Ammon's horn (tissue), 1 donor: ENCODE measurements at places on chromosomes 12 and 14.

DNA sequence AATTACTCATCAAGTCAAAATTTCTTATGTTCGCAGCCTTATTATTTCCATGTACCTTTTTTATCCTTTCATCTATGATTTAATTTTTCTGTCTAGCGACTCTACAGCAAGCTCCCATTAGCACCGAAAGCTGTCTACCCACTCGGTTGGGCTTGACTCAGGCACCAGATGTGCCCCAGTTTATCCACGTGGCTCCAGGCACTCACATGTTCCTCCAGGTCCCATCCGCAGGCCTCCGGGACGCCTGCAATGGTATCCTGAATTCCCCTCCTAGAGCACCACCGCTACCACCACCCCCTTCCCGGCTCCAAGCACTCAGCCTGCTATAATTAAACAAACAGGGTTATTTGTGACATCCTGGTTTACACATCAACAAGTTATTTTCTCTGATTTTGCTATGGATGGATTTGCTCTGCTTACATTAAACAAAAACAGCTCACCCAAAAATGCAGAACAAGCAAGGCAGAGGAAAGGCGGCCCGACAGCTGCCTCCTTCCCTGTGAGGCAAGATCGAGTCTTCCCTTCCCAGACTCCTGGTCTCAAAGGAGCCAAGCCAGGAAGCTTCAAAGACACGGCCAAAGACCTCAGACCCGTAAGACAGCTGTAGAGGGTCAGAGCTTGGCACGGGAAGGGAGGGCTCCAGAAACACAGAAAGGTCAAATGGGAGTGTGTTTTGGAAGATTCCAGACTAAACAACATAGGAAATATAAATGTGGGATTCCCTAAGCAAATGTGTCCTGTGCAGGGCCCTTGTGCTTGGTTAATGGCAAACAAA is 253.8 kb downstream of the TTC8 start:
- DNase-seq, result peak; percentile 33

DNA sequence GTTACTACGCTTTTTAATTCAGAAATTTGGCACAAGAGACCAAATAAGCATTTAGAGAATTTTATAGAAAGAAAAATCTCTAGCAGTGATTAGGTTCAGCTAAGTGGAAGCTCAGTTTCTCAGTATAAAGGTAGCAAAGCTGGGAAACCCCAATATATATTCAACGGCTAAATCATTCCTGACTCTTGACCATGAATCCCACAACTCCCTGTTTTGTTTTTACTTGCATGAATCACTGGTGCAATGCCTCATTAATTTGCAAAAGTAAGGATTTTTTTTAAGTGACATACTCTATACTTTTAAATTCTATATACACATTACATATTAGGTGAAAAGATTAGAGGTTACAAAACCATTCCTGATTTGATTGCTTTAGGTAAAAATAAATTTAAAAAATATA is 74.3 kb upstream of the PLEKHG7 start:
- no peak for DNase-seq

DNA sequence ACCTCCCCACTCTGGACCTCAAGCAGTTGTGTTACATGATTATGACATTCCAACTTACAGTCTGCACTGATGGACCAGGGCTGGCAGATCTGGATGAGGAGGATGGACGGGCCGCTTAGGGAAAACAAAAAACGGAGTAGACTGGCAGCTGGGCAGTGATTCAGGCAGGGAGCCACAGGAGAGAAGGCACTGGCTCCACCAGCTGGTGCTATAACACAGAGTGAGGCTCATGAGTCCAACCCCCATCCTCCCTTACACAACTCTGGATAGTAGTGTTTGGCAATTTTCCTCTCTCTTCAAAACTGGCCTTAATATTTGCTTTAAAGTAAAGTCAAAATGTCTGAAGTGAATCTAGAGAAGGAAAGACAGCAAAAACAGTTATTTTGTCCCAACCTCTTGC is 9.7 kb upstream of the RIC8B start:
- peak; percentile 66 for DNase-seq

- DNase-seq, result no peak
These were observed 1.5 kb upstream of the PNMA1 start for GRCh38 chr14:73715707-73716106.

GRCh38 chr12:20426191-20426590 is 57.9 kb downstream of the PDE3A start:
- no peak for DNase-seq

GRCh38 chr12:23947395-23947794 is 2.1 kb downstream of the SOX5 start:
- no peak for DNase-seq

- DNase-seq, result no peak
These were observed 70.1 kb upstream of the HIF1A start for GRCh38 chr14:61625165-61625564.

DNA sequence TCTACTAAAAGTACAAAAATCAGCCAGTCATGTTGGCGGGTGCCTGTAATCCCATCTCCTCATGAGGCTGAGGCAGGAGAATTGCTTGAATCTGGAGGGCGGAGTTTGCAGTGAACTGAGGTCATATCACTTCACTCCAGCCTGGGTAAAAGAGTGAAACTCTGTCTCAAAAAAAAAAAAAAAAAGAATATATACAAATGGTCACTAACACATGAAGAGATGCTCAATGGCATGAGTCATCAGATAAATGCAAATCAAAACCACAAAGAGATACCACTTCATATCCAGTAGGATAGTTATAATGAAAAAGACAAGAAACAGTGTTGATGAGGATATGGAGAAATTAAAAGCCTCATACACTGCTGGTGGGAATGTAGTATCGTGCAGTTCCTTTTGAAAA is 33.6 kb upstream of the METAP2 start:
- DNase-seq, result no peak

GRCh38 chr12:92553389-92553788 is 149.4 kb upstream of the PLEKHG7 start:
- DNase-seq, result no peak

DNA sequence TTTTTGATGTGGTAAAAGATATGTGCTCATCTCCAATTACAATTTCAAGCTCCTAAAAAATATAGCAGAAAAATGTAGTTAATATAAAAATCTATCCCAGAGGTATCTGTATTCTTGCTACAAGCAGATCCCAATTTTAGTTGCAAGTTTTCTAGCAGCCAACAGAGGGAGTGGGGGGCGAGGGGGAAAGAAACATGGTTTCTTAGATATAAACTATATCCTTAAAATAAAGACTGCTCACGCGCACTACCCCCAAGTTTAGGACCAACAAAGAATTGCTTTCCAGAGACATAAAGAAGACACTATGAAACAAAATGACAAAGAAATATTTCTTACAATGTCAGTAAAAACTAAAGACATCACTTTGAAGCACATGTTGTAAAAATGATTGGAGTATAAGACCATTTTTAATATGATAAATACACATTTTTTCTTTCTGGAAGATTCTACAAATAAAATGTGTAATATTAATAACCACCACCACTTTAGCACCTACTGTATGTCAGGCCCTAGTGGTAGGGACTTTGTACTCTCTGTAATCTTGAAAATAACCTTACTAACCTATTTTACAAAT is 5.4 kb downstream of the MAGOHB start:
- no peak for DNase-seq

DNA sequence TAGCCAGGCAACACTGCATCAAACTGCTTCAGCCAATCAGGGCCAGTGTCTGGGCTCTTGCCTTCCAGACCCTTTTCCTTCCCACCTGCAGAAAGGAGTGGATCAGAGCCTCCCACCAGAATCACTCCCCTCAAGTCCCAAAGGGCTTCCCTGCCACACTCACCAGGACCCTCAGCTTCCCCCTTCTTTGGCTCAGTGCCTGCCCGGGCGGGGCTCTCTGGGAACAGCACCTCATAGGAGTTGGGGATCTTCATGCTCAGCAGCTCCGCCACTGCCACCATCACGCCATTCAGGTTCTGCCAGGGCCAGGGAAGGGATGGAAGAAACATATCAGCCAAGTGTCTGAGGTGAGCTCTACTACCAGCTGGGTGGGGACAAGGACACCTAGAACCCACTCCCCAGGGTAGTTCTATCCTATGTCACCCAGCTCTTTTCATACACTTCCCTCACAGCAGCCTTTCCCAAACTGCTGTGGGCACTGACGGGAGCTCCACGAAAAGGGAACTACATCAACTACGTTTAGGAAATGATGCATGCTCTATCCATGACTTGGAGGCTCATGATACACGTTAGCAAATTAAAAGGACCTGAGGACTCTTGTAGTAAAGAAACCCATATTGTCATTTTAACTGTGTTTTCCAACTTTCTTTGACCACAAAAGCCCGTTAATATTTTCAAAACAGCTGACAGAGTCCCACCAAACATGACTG is 9.4 kb upstream of the PRKAG1 start:
- DNase-seq, result no peak

DNA sequence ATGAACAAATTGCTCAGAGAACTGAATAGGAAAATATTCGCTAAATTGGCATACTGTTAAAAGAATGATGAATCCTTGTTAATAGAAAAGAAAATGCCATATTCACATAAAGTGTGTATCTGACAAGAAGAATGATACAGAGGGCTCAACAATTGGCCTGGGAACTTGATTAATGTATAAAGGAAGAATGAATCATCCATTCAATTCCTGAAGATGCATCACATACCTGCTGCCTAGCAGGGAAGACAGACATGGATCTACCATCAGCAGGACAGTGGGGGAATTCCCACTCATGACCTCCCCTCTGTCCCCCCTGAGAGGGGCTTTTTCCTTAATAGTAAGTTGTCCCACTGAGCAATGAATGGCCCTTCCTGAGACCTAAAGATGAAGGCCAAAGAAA is 13.5 kb downstream of the PTPN21 start:
- DNase-seq, result no peak

DNA sequence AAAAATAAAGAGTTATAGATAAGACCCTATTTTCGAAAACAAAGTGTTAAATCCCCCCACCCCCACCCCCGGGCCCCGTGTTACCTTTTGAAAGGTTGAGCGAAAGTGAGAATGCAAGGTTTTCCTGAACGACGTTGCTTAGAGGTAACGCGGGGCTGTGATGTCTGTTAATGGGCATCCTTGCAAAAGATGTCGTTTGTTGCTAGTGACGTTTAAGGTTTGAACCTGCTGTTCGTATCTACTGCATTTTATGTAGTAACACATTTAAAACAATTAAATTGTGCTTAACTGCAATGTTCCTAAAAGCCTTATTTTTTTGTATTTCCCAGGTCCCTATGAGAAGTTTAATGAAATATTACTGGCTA is 1.2 kb downstream of the CPSF6 start:
- peak; percentile 27 for DNase-seq

- DNase-seq, result no peak
These were observed 7.1 kb downstream of the BCL11B start for GRCh38 chr14:99264691-99265450.

GRCh38 chr12:46100551-46101484 is 110.4 kb upstream of the SCAF11 start:
- DNase-seq, result no peak

GRCh38 chr12:132106921-132107320 is 37.2 kb downstream of the DDX51 start:
- DNase-seq, result no peak

DNA sequence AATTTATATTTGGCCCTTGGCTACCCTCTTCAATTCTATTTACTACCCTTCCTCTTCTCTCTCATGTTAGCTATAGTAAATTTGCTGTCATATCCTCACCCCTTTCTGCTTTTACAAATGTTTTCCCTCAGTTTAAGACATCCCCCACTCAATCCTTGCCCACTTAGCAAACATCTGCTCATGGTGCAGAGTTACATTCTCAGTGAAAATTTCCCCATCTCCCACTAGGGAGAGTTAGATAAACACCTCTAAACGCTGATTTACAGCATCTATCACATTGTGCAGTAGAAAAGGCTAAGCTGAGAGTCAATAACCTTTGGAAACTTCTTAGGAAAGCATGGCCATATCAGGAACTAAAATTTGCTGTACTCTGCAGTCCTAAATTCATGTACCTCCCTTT is 69.0 kb downstream of the DENND5B start:
- DNase-seq, result no peak

- DNase-seq, result no peak
These were observed 121.9 kb downstream of the SYT10 start for GRCh38 chr12:33317746-33318145.

DNA sequence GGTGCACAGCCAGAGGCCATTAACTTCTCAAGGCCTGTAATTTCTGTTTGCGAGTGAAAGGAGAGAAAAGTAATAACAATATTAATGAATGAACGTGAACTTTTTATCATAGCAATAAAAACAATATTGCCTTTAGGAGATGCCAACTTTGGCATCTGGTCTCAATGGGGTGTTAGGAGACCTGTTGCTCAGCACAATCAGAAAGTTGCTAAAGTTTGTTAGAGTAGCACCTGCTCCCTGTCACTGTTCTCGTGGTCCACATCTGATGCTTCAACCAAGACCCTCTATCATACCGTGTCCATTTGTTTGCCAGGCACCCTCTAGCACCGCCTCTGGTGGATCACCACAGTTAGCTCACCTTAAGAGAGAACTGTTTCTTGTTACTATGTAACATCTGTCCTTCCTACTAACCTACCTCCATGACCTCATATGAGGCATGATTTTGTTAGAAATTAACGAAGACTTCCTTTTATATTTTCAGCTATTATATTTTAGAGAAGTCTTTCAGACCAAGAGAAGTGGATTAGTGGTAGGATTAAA is 12.5 kb upstream of the CLEC4E start:
- DNase-seq, result no peak

DNA sequence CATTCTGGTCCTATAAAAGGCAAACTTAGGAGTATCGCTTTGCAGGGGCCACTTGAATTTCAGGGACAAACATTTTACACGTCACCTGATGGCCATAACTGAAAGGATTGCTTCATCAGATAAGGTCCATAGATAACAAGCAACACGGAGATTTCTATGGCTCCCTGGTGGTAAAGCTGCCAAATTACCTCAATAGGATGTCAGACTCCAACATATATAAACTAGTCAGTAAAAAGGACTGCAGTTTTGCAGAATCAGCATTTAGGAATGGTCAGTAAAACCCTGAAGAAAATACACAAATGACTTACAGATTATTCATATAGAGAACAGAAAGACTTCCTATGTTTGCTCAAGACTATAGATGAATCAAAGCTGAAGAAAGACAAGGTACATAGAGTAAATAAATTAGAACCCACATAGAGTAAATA is 66.1 kb upstream of the GRIP1 start:
- DNase-seq, result no peak

GRCh38 chr12:124720681-124721500 is 142.8 kb downstream of the SCARB1 start:
- peak; percentile 50 for DNase-seq

DNA sequence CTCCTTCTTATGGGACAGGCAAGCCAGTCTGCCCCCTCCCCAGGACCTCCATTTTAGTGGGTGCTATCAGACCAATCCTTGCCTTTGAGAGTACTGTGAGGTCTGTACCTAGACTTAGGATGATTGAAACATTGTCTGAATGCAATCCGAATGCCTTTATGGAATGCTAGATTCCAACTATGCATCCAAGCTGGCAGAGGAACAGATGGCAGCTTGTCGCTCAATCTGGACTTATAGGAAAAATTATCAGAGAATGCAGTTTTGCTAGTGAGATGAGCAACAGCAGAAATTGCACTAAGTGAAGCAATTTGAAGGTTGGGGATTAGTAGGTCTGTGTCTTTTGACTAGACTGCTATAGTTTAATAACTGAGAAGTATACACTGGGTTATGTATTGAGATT is 109.1 kb downstream of the DYRK2 start:
- no peak for DNase-seq

GRCh38 chr14:51513281-51513680 is 138.4 kb upstream of the FRMD6 start:
- no peak for DNase-seq

- no peak for DNase-seq
These were observed 43.4 kb downstream of the TEAD4 start for GRCh38 chr12:3002646-3003045.
